Karpas-422 (cell line): ENCODE measurements at places on chromosomes 12 and 14. TPM values are rescaled to one million over a fixed set of nuclear protein-coding genes. Genes with fewer than 3 reads are reported as not detected.
A peak's percentile ranks its signal among the peaks of the same experiment; 100 is the strongest.

OAS2 gene
- 3.0 and 6.3 TPM in 2 replicates for total RNA-seq

CPNE8 gene
- total RNA-seq = not detected in 2 replicates

TMEM63C gene
- total RNA-seq = 5.0 and 8.4 TPM in 2 replicates

NRL gene
- total RNA-seq = 1.5 and 2.5 TPM in 2 replicates

- DNase-seq = no peak
Observed at GRCh38 chr14:104104076-104104901, 18.8 kb downstream of the ASPG start.

DNA sequence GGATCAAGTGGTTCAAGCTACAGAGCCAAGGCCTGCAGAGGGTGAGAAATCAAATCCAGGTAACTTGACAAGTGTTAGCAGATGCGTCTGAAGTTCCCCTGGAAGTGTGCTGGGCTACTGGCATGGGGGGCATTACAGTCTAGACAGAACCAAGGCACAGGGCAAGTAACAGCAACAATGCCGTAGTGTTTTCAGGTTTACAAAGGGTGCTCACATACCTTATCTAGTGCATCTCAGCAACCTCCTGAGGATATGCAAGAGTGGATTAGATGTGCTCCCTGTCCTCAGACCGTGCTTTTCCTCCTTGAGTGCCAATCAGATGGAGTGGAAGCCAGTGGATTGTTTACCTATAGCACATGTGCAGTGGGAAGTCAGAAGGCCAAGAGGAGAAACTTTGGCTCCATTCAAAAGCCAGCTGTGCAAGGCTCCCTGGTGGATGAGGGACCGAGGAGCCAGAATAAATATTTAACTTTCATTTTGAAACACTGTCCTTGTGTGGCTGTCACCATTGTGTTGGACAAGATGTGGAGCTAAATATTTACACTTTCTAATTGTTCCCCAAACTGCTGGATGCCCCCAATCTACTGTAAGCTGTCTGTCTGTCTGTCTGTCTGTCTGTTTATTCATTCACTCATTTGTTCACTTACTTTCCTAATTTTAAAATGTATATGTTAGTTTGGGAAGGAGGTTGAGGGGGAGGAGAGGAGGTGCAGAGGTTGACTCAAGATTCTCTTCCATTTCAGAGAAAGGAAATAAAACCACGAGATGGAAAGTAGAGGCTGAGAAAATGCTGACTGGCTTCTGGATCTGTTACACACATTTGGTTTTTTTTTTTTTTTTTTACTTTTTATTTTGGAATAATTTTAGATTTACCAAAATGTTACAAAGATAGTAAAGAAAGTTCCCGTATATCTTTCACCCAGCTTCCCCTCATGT is 184.0 kb upstream of the PARP11 start:
- no peak for DNase-seq

GRCh38 chr12:58169826-58170225 is 228.5 kb downstream of the ATP23 start:
- no peak for DNase-seq

GRCh38 chr14:72920008-72920407 is 6.3 kb upstream of the DCAF4 start:
- no peak for DNase-seq

GRCh38 chr12:118136559-118137003 is 657 bp downstream of the PEBP1 start:
- peak; percentile 78 for DNase-seq

DNA sequence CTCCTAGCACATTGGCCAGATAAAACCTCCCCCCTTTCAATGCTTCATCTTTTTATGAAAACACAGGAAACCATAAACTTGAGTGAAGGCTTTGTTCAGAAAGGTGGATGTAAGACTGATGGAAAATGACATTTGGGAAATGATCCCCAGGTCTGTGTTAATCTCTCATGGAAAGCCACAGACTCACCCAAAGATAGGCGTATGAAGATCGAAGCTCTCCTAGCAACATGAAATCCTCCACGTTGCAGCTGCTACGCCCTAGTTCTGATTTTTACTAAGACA is 63.4 kb upstream of the PTGR2 start:
- DNase-seq = no peak

FLRT2 gene
- not detected in 2 replicates for total RNA-seq

RFX4 gene
- not detected in 2 replicates for total RNA-seq

- peak; percentile 79 for DNase-seq
Observed at GRCh38 chr14:78758333-78758732, 588.2 kb downstream of the NRXN3 start.

GRCh38 chr14:73223049-73223448 is 14.3 kb upstream of the PAPLN start:
- peak; percentile 66 for DNase-seq

- no peak for DNase-seq
Observed at GRCh38 chr12:52313926-52314325, 7.3 kb downstream of the KRT83 start.

DNA sequence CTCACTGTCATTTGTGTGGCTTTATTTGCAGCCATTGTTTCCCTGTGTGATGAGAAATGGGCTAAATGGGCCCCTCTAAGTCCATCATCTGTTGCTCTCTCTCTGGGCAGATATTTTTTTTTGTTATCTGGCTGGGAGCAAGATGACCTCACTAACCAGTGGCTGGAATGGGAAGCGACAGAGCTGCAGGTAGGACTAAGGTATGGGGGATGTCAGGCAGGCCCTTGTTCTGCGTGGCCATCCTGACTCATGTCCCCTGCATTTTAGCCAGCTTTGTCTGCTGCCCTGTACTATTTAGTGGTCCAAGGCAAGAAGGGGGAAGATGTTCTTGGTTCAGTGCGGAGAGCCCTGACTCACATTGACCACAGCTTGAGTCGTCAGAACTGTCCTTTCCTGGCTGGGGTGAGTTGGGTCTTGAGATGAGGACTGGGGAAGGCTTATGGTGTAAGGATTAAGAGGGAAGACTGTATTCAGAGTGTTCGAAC is 1.3 kb downstream of the MARS1 start:
- DNase-seq = no peak

GRCh38 chr12:54977857-54978256 is 6.7 kb downstream of the TESPA1 start:
- DNase-seq = no peak

BCAT1 gene
- 183 and 190 TPM in 2 replicates for total RNA-seq

DNA sequence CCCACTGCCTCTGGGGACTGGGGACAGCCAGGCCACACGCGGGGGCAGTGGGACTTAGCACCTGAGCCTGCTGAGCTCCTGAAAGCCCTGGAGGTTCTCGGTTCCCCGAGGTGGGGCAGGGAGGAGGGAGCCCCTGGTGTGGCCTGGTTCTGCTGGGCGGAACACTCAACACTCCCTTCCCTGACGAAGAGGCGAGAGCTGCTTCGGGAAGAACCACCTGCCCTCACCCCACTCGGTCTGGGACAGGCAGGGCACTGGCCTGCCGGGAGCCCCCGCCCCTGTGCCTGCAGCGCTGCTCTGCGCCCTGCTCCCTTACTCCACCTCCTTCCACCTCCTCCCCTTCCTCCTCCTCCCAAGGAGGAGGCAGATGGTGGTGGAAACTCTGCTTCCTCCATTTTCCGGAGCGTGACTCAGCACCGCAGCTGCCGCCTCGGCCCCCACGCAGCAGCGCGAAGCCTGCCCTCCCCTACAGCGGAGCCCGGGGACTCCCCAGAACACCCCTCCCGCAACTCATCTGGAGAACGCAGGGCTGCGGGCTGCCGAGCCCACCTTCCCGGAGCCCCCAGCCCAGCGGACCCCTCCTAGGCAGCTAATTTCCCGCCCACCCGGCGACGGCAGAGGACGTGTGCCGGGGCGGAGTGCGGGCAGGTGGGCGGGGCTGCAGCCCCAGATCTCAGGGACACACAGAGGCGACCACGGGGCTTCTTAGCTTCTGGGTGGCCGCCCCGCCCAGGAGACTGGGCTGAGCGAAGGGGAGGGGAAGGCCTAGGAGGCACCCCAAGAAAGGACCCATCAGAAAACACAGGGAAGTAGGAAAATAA is 11.7 kb upstream of the INF2 start:
- peak; percentile 86 for DNase-seq

B3GNT4 gene
- total RNA-seq = 0.07 and 0.83 TPM in 2 replicates

SLC17A8 gene
- 0.15 TPM in 1 of 2 replicates, not detected in the other for total RNA-seq
